Kidney (tissue), 22 donors: ENCODE measurements at places on chromosomes 2 and 18.
A peak's percentile ranks its signal among the peaks of the same experiment; 100 is the strongest.

GRCh38 chr2:234494361-234495250, 2.3 kb downstream of the ARL4C start:
- peak; percentile 46 for DNase-seq

- DNase-seq, result peak; percentile 34
Measured at GRCh38 chr2:162297925-162298552, 20.4 kb downstream of the IFIH1 start.

DNA sequence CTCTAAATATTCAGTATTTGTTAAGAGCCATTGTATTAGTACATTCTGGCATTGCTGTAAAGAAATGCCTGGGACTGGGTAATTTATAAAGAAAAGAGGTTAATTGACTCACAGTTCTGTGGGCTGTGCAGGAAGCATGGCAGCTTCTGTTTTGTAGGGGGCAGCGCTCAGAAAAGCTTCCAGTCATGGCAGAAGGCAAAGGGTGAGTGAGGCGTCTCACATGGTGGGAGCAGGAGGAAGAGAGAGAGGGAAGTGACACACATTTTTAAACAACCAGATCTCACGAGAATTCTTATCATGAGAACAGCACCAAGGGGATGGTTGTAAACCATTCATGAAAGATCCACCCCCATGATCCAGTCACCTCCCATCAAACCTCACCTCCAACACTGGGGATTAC, 13.8 kb upstream of the CCDC102B start:
- no peak for DNase-seq

GRCh38 chr2:211495339-211495738, 938.9 kb downstream of the CPS1 start:
- no peak for DNase-seq

DNA sequence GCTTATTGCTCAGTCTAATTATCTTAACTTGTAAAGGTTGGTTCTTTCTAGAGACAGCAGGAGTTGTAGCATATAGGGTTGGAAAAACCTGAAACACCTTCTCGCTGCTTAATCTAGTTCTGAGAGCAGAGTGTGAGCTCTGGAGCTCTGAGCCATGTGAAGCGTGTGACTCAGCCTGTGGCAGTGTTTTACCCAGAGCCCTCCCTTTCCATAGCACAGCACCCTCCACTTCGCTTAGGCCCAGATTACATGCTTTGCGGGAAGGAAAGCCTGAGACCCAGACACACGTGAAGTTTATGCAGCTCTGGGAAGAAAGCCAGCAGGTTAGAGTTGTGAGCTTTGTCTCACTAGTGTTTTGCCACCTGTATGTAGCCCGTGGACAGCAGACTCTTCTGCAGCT, 74.5 kb downstream of the INPP4A start:
- DNase-seq, result no peak

GRCh38 chr18:63051928-63052327, 267.6 kb downstream of the BCL2 start:
- DNase-seq, result no peak

GRCh38 chr2:26640331-26640745, 828 bp downstream of the CIB4 start:
- DNase-seq, result peak; percentile 61

DNA sequence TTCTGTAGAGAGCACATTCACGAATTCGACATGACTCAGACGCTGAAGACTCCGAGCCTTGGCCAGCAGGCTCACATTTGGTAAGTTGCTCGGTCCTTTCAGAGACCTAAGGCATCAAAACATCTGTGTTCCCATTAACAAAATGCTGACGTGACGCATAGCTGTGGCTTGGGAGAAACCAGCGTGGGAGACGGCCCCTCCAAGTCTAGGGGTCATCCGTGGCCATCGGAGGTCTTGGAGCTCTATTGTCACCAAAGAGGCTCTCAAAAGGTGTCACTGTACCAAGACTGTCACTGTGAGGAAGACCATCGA, 14.9 kb downstream of the FBLN7 start:
- DNase-seq, result no peak
